RPMI7951 (cell line): ENCODE measurements at places on chromosomes 16 and 17. TPM values are rescaled to one million over a fixed set of nuclear protein-coding genes. Genes with fewer than 3 reads are reported as not detected.
A peak's percentile ranks its signal among the peaks of the same experiment; 100 is the strongest.

- DNase-seq: no peak
Measured at GRCh38 chr17:82740906-82741759, 5.7 kb downstream of the FN3K start.

DNA sequence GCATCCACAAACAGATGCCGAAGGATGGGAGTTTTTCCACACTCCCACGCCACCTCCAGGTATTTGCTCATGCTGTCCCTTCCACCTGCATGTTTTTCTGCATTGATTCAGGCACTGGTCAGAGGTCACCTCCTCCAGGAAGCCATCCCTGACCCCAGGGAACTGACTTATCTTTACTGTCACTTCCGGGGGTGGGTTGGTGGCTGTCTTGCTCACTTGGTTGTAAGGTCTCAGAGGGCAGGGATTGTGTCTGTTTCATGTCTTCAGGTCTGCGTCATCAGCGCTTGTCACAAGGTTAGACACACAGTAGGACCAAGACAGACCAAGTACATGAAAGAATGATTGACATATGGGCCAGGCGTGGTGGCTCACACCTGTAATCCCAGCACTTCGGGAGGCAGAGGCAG is 1.9 kb upstream of the IL4R start:
- no peak for DNase-seq

KRT23 gene
- total RNA-seq: 0.20 TPM in 1 of 2 replicates, not detected in the other

GRCh38 chr17:9339958-9340357 is 235.7 kb downstream of the STX8 start:
- DNase-seq: no peak

- DNase-seq: no peak
Measured at GRCh38 chr16:49576941-49577340, 203.3 kb downstream of the C16orf78 start.

DNA sequence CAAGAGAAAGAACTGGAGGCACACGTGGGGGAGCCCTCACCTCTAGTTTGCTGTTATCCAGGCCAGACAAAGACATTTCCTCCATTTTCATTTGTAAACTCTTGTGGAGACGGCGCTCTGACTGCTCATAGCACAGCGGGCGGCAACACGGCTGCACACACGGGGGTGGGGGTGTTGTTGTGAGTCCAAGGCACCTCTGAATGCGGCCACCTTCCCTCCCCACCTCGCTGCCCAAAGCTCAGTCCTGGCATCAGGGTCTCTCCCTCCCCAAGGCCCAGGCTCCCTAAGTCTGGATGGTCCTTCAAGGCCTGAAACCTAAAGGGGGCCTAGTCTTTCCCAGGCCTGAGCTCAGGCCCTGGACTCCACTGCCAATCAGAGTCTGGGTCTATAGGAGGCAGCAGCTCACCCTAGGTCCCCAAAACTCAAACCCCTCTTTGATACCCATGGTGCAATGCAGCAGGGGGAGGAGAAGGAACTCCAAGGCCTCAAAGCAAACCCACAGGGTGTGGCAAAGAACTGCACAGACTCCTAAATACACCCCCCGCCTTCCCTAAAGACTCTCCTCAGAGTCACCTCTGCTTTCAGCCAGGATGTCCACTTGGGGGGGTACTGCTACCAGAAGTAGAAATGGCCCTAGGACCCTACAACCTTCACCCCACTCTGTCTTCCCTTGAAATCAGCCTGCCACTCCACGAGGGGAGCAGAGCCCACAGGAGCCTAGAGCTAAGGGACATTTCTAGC is 1.5 kb downstream of the ATXN7L3 start:
- DNase-seq: peak; percentile 60

LRRC36 gene
- total RNA-seq: not detected in 2 replicates

PTX4 gene
- total RNA-seq: not detected in 2 replicates

- DNase-seq: peak; percentile 100
Measured at GRCh38 chr16:56607109-56607618, 1.2 kb upstream of the MT2A start.

DNA sequence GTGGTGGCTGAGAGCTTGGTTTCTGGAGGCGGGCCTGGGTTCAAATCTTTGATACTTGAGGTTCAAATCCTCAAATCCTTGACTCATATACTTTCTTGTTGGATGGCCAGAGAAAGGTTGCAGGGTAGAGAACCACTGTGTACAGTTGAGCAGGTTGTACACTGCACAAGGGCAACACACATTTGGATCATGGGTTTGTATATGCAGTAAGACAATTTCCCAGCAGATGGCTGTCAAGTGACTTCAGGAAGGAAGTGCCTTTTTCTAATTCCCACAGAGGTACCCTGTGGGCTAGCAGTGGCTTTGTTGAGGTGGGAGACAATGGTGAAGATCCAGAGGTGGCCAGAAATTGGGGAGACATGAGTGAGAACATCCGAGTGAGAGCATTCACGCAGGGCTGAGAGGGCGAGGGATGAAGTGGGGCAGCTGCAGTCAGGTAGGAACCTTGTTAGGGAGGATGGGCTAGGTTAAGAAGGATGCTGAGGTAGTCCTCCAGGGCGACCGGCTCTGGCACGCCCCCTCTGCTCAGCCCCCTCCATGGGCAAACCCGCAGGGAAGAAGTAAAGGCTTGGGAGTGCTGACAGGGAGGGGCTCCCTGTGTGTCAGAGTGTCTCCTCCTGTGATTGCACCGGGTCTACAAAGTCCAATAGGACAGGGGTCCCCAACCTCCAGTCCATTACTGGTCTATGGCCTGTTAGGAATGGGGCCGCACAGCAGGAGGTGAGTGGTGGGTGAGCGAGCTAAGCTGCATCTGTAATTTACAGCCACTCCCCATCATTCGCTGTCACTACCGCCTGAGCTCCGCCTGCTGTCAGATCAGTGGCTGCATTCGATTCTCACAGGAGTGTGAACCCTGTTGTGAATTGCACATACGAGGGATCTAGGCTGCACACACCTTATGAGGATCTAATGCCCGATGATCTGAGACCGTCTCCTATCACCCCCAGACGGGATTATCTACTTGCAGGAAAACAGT is 2.7 kb downstream of the C16orf89 start:
- DNase-seq: no peak

DNA sequence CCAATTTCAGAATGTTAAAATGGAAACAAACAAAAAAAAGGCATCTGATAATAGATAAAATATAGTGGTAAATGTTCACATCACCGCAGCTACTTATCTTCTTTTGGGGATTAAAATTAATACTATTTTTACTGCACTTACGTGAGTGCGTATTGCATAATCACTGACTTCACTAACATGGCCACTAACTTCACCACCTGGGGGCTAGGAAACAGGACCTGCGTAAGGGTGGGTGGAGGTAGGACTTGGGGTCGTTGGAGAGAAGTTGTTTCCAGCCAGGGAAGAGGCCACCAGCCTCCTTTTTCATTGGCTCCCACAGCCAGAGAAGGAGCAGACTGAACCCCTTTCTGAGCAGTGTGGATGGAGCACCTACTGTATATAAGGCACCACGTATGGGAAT is 166.4 kb downstream of the SALL1 start:
- DNase-seq: no peak

GPR179 gene
- not detected in 2 replicates for total RNA-seq

PGS1 gene
- total RNA-seq: 19.5 and 21.9 TPM in 2 replicates

DNA sequence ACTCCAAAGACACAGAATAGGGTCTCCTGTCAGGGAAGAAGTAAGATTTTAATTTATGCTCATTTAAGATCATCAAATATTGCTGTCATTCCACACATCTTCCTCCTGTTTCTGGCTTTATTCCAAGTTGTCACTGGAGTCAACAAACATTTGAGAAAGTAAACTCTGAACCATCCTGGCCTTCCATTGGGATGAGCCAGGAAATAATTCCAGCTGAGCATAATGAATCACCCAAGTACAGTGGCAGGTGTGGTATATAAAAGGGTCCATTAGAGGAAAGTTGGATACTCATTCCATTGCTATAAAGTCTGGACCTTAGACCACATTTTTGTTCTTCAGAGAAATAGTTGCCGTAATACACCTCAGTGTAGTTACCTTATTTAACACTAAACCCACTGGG is 246.1 kb downstream of the SLC39A11 start:
- DNase-seq: no peak

DNA sequence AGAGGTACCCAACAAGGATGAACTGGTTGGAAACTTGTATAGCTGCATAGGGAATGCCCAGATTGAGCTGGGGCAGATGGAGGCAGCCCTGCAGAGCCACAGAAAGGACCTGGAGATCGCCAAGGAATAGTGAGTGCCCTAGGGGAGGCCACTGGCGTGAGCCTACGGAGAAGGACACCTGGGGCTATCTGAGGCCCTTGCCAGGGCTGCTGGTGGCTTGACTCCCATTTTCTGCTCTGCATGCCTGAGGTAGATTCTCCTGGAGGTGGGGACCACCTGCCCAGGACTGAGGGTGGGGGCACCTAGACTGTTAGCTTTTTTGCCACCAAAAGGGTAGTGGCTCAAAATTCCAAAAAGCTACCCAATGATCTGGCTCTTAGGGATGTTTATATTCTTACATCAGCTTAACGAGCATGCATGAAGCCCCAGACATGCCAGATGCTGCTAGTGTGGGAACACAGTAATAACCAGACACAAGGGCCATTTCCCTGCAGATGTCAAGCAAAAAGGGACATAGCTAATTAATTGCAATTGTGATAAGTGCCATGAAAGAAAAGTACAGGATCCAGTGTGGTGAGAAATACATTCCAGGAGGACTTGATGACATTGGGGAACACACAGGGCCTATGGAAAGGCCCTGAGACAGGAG is 8.8 kb downstream of the ODAD4 start:
- DNase-seq: no peak

GRCh38 chr17:82943751-82944150 is 103.9 kb upstream of the ZNF750 start:
- DNase-seq: no peak

DNA sequence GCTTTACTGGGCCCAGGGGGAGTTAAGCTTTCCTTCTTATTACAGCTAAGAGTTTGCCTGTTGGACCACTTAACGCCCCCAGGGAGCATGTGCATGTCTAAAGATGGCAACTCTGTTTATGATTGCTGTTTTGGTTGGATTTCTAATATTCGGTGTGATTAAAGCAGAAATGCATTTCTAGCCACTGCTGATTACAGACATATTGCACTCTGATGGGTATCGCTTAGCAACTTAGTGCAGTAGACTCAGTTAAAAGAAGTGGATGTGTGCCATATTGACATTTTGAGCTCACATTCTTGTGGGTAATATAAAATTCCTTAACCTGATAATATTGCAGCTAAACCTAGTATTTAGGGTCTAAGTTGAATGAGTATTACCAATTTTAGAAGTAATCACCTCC is 4.2 kb downstream of the NF1 start:
- DNase-seq: no peak

GRCh38 chr16:57478396-57479204 is 7.7 kb downstream of the DOK4 start:
- DNase-seq: no peak
